Right atrium auricular region (tissue), 2 donors: ENCODE measurements at places on chromosomes 6 and 20. TPM values are rescaled to one million over a fixed set of nuclear protein-coding genes. Genes with fewer than 3 reads are reported as not detected.

ENPP3 gene
- not detected for total RNA-seq

ERVFRD-1 gene
- not detected for total RNA-seq

PRPH2 gene
- 1.1 TPM for total RNA-seq

HLA-DQA2 gene
- total RNA-seq: 0.75 TPM

TNNC2 gene
- total RNA-seq: 0.51 TPM

PAQR8 gene
- total RNA-seq: 5.6 TPM

SLC4A11 gene
- not detected for total RNA-seq

ELOVL2 gene
- total RNA-seq: 1.6 TPM

LBP gene
- total RNA-seq: 2.3 TPM

FLRT3 gene
- total RNA-seq: 17.8 TPM

SLC22A16 gene
- total RNA-seq: not detected

ZDHHC14 gene
- total RNA-seq: 13.0 TPM

BYSL gene
- total RNA-seq: 3.0 TPM

MATN4 gene
- not detected for total RNA-seq

LST1 gene
- 2.8 TPM for total RNA-seq

NANP gene
- total RNA-seq: 5.1 TPM

TNFRSF21 gene
- 7.4 TPM for total RNA-seq

NKAIN2 gene
- total RNA-seq: 0.31 TPM

TMEM63B gene
- total RNA-seq: 29.2 TPM

PARD6B gene
- 4.4 TPM for total RNA-seq

SMLR1 gene
- total RNA-seq: not detected
